ENCODE measurements at places on chromosomes 11 and 22. TPM values are rescaled to one million over a fixed set of nuclear protein-coding genes. Genes with fewer than 3 reads are reported as not detected.

DNA sequence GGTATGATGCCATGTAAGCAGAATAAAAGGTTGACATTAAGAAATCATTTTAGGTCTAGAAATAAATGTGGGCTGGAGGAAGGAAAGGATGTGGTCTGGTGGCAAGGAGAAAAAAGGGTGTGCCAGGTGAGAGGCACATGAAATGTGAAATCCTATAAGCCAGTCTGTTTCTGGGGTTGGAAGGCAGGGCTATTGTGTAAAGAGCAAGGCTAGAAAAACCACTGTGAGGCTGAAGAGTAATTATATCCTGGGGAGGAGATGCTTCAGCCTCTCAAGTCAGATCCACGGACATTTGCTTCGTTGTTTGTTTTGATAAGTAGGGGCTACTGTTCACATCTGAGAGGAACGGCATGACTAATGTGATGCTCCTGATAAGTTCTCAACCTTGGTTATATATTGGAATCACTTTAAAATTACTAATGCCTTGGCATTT is 77.5 kb upstream of the CTSC start:
- no peak for DNase-seq

- DNase-seq = no peak
These were observed at the start of gene OR2AG1 for GRCh38 chr11:6782720-6783119. Gene OR2AG1, plus strand, starts transcription at chr11:6783020. Its CDS starts 2,018 bp downstream, at chr11:6785038.

GRCh38 chr11:122091835-122092234 is 24.2 kb downstream of the BLID start:
- no peak for DNase-seq

DNA sequence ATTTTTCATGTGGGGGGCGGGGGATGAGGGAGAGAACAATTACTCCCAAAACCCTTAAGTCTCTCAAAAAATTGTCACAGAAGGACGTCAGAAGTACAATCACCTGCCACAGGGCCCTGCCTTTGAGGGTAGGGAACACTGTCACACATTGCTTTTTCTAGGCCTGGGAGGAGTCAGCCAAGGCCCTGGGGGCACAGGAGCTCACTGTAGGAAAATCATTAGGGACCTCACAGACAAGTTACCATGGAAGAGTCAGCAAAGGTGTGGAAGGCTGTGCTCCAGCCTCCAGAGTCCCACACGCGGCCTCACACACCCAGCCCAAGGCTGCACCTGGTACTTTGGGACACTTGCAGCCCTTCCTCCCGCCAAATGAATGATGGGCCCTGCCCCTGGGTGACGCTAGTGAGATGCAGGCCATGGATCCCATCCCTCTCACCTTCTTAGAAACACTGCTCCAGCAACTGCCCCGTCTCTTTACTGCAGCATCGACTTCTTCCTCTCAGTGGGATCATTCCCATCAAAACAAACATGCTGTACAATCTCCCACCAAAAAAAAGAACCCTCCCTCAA is 3.3 kb downstream of the PLEKHA7 start:
- no peak for DNase-seq

PKDREJ gene
- 0.55 TPM for polyA plus RNA-seq

MIEF1 gene
- 37.1 TPM for polyA plus RNA-seq

DNA sequence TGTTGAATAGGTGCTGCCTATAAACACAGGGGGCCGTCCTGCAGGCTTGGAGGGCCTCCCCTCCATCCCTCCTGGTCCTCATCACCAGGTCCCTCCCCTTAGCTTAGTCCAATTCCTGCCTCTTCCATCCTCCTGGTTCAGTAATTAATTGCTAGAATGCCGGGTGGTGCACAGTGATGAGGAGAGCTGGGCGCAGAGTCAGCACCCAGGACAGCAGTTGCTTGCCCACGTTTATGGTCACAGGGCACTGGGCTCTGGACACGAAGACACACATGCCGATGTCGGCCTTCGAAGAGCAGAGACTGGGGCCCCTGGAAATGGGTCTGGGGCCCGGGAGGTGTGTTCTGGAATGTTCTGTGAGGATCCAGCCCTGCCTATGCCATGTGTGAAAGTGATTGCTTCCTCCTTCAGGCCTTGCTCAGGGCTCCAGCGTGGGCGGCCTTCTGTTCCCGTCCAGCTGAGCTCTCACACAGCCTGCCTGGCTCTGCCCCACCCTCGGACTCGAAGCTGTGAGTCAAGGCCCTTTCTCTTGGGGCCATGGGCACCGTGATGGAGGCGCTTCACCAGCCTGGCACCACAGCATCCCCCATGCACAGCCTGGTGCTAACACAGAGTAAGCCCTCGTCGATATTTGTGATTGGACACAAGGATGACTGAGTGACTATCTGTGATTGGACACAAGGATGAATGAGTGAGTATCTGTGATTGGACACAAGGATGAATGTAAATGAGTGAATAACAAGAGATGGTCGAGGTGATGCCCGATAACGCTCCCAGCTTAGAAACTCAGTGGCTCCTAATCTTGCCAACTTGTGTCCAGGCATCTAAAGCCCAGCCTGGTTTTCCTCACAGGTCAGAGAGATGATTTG is 884.7 kb downstream of the BRD1 start:
- DNase-seq = no peak

OR56B4 gene
- 0.12 TPM for polyA plus RNA-seq

DDI1 gene
- not detected for polyA plus RNA-seq

DNA sequence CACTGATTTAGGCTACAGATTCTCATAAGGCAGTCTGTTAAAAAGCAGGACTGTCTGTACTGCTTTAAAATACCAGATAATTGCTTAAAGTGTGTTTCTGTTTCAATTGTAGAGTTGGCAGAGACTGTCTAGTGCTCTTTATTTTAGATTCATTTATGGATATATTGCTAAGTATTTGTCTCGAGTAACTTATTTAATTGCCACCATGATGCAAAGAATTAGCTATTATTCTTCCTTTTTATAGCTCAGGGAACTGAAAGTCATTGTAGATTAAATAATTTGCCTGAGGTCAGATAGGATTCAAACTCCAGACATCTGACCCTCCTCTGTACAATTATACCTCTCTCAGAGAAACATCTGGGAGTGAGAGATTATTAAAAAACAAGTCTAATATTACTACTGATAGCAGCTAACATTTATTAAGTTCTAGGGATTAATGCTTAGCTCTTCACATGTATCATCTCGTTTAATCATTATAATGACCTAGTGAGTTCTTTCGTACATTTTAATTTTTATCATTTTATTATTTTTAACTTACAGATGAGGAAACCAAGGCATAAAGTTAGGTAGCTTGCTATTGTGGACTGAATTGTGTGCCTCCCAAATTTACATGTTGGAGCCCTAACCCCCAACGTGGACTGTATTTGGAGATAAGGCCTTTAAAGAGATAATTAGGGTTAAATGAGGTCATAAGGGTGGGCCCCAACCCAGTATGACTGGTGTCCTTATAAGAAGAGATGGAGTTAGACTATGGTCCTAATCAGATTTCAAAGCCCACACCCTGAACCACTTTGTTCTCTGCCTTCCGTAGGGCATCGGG is 19.7 kb upstream of the RAG2 start:
- no peak for DNase-seq

- DNase-seq = no peak
These were observed 1292.1 kb downstream of the TBC1D22A start for GRCh38 chr22:48054596-48054995.

CALCA gene
- 12.3 TPM for polyA plus RNA-seq

DNA sequence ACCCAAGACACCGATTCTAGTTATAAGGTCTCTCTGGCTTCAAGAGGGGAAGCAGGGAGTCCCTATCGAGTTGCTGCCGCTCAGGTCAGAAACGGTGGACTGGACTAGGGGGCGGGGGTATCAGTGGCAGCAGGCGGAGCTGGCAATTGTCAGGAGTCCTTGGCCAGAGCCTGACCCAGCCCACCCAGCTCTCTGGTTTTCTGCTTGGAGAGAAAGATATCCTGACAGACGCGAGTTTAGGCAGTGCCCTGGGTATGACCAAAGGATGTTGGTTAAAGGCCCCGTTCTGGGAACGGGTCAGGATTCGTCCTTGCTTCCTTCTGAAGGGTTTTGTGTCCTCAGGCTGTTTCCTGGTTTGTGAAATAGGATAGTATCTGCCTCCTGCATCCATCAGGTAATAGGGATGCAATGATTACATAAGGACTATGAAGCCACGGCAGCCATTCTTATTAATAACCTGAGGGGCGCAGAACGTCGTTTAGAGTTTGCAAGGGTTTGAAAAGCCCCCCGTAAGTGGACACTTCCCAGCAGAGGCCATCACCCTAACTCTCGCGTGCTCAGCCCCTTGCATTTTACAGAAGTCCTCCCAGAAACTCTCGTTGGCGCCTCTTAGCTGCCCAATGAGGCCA is 700 bp upstream of the DEPDC5 start:
- DNase-seq = peak; percentile 56

DNA sequence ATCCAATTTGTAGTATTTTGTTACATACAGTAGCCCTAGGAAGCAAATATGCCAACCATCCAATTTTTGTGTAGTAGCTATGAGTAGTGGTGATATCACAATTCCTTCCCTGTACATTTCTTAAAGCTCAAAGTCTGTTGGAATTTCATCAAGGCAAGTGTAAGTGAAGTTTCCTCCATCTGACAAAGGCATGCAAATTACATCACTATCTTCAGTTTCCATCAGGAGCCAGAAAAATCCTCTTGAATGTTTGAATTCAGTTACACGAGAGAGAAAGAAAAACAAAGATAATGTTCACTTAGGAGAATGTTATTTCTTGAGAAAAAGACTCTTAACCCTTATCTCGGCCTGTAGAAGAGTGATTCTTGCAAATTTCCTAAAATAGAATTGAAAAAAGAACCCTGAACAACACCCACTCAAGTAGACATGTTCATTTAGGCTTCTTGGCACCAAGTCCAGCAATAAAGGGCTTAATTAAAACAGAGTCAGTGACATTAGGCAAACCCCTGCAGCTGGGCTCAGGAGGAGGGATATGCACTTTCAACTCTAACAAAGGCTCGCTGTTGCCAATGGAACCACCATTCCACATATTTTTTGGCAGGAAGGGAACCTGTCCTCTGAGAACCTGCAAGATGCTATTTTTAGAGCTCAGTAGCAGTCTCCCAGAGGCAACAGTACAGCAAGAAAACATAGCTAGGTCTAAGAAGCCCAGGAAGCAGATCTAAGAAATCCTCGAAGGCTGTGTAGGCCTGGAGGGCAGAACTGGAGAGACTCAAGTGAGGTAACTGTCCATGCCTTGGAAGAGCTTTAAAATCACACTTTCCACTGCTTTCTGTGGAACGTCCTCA is 144.6 kb downstream of the CCDC81 start:
- no peak for DNase-seq

DNA sequence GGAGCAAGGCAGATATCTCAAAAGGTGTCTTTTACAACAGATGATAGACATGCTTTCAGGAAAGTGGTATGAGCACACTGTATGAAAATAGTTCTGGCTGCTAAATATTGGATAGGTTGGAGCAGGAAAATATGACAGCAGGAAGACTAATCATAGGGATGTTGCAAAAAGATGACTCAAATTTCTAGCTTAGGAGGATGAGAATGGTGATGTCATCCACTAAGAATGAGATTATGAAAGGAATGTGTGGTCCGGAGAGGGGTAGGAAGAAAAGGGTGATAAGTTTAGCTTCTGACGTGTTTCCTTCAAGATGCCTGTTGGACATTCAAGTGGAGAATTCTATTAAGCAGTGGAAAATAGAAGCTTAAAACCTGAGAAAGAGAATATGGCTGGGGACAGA is 46.4 kb downstream of the RCN1 start:
- DNase-seq = no peak

DNA sequence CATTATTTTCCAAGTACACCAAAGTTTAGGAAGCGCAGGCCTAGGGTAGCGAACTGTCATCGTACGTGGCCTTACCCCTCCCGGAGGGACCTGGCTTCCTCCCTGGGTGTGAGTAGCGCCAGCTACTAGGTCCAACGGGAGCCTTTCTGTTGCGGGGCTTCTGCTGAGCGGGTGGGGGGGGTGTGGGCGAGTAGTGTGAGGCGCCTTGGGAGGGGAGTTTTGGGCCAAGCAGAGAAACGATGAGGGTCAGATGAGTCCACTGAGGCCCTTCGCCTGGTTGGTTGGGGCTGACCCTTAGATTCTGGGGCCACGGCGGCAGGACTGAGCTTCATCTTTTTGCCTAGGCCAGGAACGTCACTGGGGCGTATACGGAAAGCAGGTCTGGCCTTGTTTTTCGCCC is 868 bp downstream of the TEF start:
- no peak for DNase-seq

PNPLA5 gene
- polyA plus RNA-seq = 0.10 TPM

GRCh38 chr11:98411777-98412176 is 609.0 kb upstream of the CNTN5 start:
- no peak for DNase-seq

- no peak for DNase-seq
These were observed 8.4 kb downstream of the BLID start for GRCh38 chr11:122107566-122107965.

- DNase-seq = peak; percentile 51
These were observed 309.1 kb downstream of the SWAP70 start for GRCh38 chr11:9972989-9973388.

TEX54 gene
- not detected for polyA plus RNA-seq

DNA sequence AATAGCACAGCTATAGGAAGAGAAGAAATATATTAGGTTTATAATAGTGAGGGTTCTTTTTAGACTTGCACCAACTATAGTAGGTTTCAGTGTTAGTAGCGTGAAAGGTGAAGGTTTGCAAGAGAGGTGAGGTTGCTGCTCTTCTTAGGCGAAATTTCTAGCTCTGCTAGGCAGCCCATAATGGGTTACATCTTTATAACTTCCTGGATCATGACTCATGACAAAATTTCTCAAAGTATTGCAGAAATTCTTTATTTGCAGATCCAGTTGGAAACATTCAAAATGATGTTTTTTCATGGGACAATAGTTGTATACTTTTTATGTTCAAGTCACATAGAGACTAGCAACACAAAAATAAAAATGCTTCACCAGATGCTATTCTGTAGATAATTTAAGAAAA is 260.0 kb downstream of the SOX6 start:
- DNase-seq = no peak

DNA sequence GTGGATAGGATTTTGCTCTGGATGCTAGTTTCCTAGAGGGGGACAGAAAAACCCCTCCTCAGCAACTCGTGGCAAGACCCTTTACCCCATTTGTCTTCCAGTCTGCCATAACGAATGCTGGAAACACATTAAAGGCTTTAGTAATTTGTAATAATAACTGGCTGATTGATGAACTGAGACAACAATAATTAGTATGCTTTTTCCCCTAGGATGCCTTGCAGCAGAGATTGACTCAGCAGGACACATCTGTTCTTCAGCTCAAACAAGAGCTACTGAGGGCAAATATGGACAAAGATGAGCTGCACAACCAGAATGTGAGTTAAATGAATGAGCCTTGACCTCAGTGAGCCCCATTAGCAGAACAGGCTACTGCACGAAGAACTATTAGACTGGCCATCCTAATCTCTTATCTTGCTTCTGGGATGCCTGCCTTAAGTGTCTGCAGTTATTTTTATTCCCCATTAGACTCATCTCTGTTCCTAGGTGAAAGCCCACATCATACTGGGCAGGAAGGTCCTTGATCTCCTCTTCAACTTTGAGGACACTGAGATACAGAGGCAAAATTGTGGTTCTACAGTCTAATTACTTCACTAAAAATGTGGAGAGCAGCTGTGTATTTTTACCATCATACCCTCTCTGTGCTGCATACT is 32.9 kb upstream of the DLAT start:
- DNase-seq = no peak

WT1 gene
- 223 TPM for polyA plus RNA-seq

Measured in left kidney (tissue), 8 donors.